Cerebellar nuclear complex (tissue), 1 donor: ENCODE measurements at places on chromosomes 6 and 20.

- DNase-seq, result no peak
These were observed 145.1 kb upstream of the RREB1 start for GRCh38 chr6:6962699-6963098.

GRCh38 chr20:46461808-46462207, 51.6 kb downstream of the ZNF334 start:
- no peak for DNase-seq

DNA sequence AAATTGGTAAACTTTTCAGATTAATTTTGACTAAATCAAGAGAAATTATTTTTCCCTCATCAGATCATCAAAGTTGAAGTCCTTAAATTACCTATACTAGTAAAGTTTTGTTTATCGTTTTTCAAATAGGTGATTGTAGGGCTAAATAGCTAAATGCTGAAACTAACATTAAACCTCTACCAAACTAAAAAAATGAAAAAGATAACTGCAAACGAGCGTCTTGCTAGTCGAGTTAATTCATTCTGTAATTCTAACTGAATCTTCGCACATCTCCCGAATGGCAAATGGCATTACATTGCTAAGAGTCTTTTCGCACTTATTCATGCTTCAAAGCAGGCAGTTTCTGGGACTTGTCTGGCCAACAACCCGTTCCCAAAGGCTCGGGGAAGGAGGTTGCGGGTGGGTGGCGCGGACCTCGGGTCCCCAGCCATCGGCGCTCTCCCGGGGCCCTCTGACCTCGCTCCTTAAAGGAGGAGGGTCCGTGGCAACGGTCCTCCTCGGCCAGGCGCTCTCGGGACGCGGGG, 43.8 kb downstream of the POPDC3 start:
- DNase-seq, result no peak

- no peak for DNase-seq
These were observed 33.3 kb upstream of the NKAIN2 start for GRCh38 chr6:123770247-123770949.
